ENCODE measurements at places on chromosomes 4 and X.
A peak's percentile ranks its signal among the peaks of the same experiment; 100 is the strongest.

- DNase-seq = no peak
Observed at GRCh38 chrX:43744284-43744683, 88.2 kb downstream of the MAOA start.

DNA sequence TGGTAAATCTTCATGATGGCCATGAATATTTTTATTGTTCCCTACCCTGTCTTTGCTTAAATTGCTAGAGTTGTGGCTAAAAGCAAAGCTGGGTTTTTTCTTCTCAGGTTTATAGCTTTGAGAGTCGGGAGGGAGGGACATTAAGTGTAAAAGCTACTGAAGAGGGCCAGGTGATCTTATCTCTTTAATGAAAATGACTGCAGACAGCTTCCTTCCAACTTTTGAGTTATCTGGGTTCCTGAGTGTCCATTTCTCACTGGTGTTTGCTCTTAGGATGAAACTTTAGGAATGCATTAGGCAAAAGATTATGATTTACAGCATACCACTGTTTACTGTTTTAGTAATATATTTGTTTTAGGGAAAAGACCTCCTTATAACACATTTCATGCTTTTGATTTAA lies 187.7 kb downstream of the SHROOM3 start:
- no peak for DNase-seq

GRCh38 chrX:150767475-150768131 lies 74.4 kb downstream of the MTMR1 start:
- peak; percentile 53 for DNase-seq

GRCh38 chr4:8609406-8609805 lies 16.8 kb downstream of the CPZ start:
- DNase-seq = no peak

- DNase-seq = no peak
Observed at GRCh38 chr4:177131736-177132135, 177.9 kb upstream of the NEIL3 start.

- DNase-seq = no peak
Observed at GRCh38 chr4:95377366-95377900, 171.3 kb downstream of the UNC5C start.

- DNase-seq = no peak
Observed at GRCh38 chrX:76172325-76172893, 453 bp upstream of the PBDC1 start.

DNA sequence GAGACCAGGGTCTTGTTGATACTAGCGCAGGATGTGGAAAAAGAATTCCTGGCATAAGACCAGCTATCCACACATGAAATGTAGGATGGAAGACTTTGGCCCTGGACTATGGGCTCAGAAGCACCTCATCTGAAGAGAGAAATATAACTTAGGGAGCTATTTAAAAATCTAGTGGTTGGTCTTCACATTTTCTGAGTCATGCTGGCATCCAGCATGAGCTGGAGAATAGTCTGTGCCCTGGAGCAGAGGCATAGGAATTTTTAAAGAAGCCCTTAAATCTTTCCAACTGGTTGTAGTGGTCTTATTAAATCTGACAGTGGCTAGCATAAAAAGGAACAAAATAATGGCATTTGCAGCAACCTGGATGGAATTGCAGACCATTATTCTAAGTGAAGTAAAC lies 86.3 kb downstream of the SMARCA5 start:
- DNase-seq = no peak

DNA sequence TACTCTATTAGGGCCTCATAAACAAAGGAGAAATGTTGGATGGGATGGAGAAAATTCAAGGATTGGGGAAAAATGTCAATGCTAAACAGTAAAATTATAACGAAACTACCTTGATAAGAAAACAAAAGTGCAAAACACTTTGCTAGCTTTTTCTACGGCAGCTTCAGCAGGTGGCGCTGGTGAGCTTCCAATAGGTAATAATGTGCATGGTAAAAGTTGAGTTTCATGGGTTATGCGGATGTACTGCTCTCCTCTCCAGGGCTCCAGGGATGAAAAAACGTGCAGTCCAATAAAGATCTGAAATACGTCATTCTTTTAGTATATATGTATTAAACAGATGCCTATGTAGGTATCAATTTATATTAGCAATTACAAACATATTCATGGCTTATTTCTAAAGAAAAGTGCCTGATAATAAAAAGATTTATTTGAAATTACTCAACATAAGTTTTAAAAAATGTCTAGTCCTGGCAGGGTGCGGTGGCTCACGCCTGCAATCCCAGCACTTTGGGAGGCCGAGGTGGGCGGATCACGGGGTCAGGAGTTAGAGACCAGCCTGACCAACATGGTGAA lies 239.6 kb downstream of the GRXCR1 start:
- DNase-seq = peak; percentile 29

DNA sequence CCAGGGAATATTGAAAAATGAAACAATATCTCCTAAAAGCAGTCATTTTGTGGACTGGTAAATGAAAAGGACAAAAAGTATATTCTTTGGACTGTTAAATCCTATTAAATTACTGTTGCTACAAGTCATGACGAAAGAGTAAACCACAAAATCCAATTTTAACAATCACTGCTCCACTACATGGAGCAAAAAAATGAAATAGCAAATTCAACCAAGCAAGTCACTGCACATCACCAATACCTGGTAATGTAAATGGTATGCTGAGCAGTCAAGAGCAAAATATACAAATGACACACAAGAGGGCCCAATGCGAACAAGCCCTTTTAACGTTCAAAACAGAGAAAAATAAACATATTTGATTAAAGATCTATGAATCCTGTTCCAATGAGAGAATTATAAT lies 126.2 kb downstream of the KLHL13 start:
- peak; percentile 35 for DNase-seq

DNA sequence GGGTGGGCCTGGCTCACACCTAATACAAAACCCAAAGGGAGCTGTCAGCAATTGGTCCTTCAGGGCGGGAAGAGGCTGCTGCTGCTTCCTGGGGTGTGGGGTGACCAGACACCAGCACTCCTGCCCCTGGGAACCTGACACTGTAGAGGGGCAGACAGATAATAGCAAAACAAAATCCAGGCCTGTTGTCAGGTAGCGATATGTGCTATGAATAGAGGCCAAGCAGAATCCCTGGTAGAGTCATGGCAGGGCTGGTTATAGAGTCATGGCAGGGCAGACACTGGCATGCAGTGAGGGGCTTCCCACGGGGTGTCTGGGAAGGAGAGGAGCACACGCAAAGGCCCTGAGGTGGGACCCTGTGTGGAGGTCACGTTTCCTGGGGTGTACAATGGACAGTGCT lies 79.6 kb upstream of the PSAPL1 start:
- no peak for DNase-seq

DNA sequence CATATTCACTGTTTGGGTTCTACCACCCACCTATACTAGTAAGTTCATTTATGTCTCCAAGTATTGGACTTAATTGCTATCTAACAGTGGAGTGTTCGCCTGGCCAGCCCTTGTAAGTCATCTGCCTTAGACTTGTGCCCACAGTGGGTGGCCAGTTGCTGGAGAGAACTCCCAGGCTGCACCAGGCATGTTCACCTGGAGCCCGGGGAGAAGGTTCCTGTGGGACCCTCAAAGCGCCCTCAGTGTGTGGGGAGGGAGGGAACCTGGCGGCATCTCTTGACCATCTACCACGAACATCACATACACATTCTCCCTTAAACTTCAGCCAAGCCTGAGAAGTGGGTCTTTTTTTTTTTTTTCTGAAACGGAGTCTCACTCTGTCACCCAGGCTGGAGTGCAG lies 138.1 kb downstream of the CPZ start:
- DNase-seq = no peak

GRCh38 chr4:147138171-147138570 lies 192.5 kb upstream of the TTC29 start:
- DNase-seq = no peak

DNA sequence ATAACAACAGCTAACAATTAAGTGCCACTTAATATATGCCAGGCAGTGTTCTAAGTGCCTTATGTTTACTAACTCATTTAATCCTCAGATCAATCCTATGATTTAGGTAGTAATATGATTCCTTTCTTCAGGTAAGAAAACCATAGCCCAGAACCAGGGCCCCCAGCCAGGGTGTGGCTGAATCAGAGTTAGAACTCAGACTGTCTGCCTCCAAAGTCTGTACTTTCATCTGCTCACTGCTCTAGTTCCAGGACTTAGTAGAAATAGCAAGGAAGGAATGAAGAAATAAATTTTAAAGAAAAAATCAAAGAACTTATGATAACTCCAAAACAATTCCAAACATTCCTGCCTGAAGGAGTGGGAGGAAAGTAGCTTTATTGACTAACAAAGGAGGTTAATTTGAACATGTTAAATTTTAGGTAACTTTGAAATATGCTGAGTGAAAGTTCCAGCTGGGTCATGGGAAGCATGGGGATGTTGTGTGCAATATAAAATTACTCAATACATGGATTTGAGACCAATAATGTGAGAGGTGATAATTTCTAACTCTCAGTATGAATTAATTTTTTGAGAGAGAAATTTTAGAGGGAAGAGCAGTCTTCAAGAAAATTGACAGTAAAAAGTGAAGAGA lies 8.8 kb upstream of the ADH1C start:
- no peak for DNase-seq

DNA sequence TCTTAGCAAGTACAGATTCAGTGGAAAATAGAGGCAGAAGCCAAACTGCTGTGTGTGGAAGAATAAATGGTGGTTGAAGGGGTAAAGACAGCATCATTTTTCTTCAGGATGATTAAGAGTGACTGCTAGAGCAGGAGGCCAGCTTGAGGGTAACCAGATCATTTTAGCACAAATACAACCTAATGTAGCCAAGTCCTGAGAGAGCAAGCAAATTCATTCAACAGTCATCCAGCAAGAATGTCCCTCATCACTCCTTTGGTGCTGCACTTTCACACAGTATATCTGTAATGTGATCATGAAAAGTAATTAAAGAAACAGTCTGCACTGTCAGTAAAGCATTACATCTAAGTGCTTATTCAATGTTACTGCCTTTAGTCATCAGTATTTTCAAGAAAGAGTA lies 44.8 kb downstream of the NPFFR2 start:
- DNase-seq = peak; percentile 83

- DNase-seq = no peak
Observed at GRCh38 chr4:170270628-170271027, 180.9 kb upstream of the AADAT start.

GRCh38 chr4:177673985-177674489 lies 231.8 kb upstream of the AGA start:
- no peak for DNase-seq

- no peak for DNase-seq
Observed at GRCh38 chr4:94152466-94152865, 55.2 kb upstream of the SMARCAD1 start.

DNA sequence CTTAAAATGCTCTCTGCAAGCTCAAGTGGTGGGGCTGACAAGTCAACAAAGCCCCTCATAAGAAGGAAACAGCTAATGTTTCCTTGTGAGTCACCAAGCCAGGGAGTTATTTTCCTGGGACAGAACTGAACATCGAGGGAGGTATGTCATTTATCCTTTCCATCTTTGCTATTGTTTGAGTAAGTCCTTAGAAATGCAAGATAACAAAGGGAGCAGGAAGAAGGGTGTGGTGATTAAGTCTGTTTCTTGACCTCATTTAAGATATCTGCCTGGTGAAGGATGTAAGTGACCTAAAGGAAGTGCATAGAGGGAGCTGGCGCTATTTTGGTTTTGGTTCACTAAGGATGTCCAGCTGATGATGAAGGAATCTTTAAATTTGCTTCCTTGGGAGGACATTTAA lies 39.9 kb downstream of the ATG4A start:
- peak; percentile 62 for DNase-seq

DNA sequence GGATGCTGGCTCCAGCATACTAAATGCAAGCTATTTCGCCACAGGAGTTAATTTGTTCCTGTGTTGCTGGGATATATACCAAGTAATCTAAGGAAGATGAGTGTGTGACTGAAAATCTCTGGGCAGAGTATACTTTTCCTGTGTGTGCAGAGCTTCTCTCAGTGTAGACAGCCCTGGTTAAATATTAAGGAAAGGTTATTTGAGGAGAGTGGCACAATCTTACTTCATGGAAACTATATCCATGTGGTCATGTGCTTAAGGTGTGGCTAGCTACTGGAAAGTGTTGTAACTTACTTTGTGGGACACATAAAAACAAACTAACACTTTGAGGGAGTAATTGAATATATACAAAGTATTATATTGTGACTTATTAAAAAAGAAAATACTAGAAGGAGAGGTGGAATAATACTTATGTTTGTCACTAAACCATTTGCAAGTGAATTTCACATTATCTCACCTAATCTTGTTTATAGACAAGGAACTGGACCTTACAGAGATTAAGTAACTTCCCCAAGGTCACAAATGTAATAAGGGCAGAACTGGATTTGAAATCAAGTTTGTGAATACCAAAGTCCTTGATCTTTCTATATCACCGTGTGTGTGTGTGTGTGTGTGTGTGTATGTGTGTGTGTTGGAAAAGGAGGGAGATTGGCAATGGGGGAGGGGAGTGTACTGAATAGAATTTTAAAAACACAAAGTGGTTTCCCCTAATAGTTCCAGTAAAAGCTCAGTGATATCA lies 408.2 kb upstream of the NR3C2 start:
- peak; percentile 24 for DNase-seq

DNA sequence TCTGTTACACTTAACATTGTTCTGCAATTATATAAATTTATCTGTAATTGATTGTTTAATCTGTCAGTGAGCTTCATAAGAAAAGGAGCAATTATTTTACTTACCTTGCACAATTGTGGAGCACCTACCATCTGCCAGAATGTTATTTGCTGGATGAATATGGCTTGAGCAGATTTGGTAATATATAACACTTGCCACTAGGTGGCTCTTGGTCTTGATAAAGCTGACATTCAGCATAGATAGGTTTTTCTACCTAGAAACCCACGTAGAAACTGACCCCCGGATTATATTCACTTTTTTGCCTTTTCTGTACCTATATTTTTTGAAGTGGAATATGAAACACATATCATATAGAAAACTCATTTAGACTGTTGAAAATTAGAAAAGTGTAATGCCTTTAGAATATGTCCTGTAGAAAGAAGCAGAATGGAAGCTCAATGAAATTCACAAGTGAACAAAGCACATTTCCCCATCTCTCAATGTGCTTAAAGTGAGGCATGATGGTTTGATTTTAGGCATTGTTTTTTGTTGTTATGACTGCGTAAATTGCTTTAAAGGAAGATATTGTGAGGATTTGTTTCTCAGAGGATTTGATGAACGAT lies 9.5 kb downstream of the RBPJ start:
- DNase-seq = peak; percentile 56

DNA sequence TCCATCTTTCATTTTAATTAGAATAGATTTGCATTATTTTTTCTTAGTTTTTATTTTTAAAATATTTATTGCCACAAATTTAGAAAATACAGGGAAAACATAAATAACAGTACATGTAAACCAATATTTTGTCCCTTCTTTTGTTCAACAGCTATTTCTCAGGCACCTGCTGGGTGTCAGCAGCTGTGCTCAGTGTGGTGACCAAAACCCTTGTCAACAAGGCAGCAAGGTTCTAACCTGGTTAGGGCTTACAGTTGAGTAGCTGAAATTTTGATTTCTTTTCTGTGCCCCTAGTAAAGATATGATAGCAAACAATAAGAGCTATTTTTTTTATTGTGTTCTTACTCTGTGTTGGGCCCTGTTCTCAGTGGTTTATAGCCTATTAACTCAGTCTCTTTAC lies 128.1 kb downstream of the PTTG2 start:
- DNase-seq = no peak

GRCh38 chr4:82458729-82459128 lies 28.3 kb downstream of the ENOPH1 start:
- no peak for DNase-seq

- no peak for DNase-seq
Observed at GRCh38 chr4:1723131-1723801, 1.9 kb downstream of the TACC3 start.
